Stimulated activated CD8-positive, alpha-beta memory T cell treated with anti-CD3 and anti-CD28 coated beads, Interleukin-4, amount 100 ng/mL, for 1 hour (primary cell): ENCODE measurements at places on chromosomes 3 and 15.

DNA sequence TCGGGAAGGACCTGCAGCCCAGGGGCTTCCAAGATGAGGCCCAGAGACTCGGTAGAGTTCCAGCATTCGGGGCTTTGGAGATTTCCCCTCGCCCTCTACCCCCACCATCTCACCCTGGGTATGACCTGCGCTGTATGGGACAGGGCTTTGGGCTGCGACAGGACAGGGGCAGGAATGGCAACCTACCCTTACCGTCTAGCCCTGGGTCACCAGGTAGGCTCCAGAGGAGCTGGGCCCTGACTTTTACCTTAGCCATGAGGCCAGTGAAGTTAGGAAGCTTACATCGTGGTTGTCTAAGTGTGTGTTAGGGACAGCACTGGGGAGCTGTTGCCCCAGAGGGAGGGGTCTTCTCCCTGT lies 683 bp downstream of the PPM1M start:
- DNase-seq = no peak

- no peak for DNase-seq
Observed at GRCh38 chr3:13404626-13405452, 15.3 kb downstream of the NUP210 start.

DNA sequence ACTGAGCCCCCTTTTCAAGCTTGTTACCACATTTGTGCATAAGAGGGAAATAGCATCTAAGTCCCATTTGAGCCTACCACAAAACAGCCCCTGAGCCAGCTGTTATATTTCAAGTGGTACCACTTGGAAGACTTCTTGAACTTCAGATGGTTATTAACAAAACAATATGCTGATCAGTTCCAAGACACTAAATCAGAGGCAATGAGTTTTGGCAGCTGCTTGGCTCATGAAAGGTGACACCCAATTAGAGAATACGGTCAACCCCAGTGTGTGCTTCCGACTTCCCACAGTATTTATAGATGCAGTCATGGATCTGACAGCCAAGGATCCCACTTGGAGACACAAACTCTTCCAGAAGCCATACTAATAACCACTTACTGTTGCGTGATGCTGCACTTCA lies 469.6 kb upstream of the PPP2R3A start:
- DNase-seq = no peak

GRCh38 chr3:142896201-142896755 lies 7.4 kb upstream of the PCOLCE2 start:
- DNase-seq = no peak

DNA sequence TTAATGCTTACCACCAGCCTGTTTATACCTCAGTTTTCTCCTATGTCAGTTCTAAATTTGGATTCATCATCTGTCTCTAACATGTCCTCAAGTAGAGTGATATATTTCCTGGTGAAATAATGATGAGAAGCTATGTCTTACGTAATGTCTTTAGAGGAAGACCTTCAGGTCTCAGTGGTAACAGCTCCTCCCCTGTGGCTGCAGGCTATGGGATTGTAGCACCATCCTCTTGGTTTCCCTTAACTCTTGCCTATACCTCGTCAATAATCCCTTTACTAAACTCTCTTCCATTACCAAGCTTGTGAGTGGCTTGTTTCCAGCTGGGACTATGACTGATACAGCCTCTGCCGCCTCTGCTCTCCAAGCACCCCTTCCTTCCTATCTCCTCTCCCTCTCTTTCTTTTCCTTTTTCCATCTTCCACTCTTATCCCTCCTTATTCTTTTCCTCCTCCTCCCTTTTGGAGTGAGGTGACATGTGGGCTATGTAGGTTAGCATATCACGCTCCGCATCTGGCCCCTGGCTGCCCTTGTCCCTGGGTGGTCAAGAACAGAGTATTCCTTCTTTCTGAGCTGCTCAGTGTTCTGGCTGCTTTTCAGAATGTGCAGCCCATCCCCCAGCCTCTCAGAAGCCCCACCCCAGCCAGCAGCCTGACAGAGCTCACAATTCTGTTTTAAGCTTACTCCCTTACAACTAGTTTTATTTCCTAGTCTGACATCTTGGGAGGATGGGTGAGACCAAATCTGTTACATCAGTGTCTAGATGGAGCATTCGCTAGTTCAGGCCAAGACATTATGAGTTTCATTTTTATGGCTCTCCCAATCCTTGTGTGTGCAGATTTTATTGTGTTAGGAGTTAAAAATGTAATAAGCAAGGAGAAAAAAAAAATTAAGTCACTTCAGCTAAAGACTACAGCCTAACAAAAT lies 75.0 kb upstream of the RNU6-1 start:
- no peak for DNase-seq

DNA sequence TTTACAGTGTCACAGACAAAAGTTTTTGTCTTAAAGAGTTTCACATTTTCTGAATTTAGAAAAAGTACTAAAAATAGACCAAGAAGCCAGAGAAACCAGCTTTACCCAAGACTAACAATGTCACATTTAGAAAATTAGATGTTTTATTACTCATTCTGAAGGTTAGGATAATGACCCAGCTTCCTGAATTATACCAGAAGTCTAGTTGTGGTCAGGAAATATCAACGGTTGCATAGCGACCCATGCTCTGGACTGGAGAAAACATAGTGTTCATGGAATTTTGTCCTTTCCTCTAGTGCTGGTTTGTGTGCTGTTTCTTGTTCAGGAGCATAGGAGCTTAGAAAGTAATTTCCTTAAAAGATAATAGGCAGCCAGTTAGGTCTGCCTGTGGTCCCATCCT lies 59.0 kb downstream of the DPPA2 start:
- DNase-seq = no peak

DNA sequence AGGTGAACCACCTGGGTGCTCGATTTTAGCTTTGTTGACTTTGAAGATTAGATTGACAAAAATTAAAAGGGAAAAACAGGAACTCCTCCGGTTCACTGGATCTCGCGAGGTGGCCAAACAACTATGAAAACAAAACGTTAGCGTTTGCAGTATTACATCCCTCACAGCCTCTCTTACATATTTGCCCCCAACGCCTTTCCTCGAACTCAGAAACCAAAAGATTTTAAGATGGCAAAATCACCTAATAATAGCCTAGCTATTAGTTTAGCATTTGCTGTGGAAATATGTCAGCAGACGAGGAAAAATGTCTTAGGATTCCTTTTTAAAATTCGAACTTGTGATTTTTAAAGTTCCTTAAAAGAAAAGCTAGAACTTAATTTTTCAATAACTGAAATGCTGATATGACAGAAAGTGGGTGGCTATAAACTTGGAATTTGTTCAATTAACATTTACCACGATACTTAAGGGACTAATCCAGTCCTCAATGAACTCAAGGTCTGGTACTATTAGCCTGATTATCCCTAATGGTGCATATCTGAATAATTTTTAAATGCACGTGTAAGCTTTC lies 491 bp upstream of the SENP7 start:
- no peak for DNase-seq

DNA sequence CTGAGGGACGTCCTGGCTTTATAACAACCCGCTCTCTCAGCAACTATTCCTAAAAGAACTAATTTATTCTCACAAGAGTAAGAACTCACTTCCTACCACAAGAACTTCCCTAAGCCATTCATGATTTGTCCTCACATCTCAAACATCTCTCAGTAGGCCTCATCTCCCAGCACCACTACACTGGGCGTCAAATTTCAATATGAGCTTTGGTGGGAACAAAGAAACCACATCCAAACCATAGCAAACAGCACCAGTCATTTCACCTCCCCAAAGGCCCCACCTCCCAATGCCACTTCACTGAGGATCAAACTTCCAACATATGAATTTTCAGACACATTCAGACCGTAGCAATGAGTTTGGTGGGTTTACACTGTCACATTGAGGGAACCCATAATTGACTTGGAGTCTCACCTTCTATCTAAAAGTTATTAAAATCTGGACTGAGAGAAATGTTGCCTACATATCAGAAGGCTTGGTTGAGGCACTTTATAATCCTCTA lies 116.4 kb upstream of the AGBL1 start:
- no peak for DNase-seq

GRCh38 chr3:132034486-132035464 lies at the start of gene CPNE4:
Gene CPNE4 (minus strand): TSS chr3:132035014.
- DNase-seq = no peak

- no peak for DNase-seq
Observed at GRCh38 chr15:101732772-101733171, 8.5 kb upstream of the TARS3 start.

DNA sequence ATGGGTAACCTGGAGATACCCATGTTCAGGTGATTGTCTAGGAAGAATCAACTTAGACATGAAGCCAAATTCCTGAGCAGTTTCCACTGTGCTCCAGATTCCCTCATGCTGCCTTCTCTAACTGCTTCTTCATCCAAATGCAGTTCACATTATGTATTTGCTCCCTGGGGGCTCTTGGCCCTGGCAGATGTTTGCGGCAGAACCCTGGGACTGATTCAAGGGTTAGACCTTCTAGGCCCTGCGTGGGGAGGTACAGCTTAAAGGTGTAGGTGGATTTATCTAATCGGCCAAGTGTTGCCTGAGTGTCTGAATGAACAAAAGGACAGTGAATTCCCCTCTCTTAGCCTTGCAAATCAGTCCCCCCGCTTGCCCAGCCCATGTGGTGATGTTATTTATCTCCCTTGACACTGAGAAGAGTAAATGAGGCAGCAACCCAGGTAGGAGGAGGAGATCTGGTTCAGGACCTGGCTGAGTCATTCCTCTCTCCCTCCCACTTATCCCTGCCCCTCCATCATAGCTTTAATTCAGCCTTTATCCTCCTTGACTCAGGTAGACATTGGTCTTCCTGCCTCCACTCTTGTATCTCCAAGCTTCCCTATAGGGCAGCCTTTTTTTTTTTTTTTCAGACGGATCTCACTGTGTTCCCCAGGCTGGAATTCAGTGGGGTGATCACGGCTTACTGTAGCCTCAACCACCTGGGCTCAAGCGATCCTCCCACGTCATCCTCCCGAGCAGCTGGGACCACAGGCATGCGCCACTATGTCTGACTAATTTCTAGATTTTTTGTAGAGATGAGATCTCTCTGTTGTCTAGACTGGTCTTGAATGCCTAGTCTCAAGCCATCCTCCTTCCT lies 54.8 kb downstream of the MAGEF1 start:
- DNase-seq = no peak

DNA sequence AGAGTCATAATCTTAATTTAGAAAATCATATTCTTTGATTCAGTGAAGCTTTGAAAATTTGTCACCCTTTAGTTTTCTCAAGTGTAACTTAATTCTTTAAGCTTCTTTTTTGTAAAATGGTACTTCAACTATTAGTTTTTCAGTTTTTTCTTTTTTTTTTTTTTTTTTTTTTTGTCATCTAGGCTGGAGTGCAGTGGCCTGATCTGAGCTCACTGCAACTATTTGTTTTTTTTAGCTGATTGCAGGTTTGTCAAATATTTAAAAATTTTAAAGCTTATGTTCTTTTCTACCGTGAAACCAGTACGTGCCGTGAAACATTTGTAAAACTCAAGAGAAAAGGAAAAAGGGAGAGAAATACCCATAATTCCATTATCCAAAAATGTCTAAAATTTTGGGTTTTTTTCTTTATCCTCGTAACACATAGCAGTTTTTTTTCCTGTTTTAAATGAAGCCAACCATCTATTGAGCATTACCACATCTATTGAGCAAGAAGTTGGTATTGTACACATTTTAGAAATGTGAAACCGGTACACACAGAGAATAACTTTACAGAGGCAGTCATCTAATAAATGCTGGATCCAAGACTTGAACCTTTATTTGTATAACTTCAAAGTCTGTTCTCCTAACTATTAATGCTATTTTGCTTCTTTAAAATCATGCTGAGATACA lies 25.7 kb downstream of the ECT2 start:
- no peak for DNase-seq

- no peak for DNase-seq
Observed at GRCh38 chr15:85839643-85840042, 44.9 kb upstream of the KLHL25 start.

DNA sequence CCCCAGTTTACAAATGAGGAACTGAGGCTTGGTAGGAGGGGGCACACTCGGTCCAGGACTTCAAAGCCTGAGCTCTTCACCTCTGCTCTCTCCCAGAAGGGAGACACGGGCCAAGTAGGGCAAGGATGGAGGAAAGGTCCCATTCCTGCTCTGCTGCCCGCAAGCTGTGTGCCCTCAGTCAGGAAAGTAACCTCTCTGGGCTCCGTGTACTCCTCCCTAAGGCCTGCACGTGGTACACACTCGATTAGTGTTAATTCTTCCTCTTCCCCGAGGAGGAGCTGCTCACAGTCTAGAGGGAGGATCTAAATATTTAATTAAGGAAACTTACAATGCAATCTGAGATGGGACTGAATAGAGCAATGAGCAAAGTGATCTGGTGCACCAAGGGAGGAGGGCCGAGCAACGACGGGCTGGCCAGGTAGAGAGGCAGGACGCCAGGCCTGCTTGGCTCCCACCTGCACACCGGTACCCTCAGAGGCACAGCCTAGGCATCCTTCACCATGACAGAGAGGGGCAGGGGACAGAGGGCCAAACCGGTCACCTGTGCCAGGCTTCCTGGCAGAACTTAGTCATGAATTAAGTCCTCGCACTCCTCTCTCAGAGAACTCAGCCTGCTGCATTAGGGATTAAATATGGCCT lies 47.2 kb upstream of the IQSEC1 start:
- no peak for DNase-seq

DNA sequence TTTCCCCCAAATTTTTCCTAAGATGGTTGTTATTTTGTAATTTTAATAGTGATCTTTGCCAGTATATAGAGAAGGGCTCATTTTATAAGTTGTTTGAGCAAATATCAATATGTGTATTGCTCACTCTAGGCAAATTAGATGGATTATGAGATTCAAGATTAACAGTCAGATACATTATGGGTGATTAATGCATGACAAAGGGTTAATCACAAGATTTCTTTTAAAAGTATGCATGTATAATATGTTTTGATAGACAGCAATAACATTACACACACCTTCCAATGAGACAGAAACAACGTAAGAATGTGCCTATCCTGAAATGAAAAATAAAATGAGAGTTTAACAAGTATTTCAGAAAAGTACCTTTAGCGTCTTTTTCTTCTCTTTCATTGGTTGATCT lies 547.6 kb upstream of the AGTR1 start:
- no peak for DNase-seq

GRCh38 chr15:59148153-59148833 lies 43.3 kb downstream of the CCNB2 start:
- DNase-seq = no peak
